LHCN-M2 (cell line): ENCODE measurements at places on chromosomes 16 and 17.
A peak's percentile ranks its signal among the peaks of the same experiment; 100 is the strongest.

- DNase-seq = no peak
These were observed 15.7 kb upstream of the CBX8 start for GRCh38 chr17:79812353-79813258.

- DNase-seq = no peak
These were observed 537 bp downstream of the PALB2 start for GRCh38 chr16:23640615-23640930.

- DNase-seq = peak; percentile 9
These were observed 166.3 kb downstream of the SLC39A11 start for GRCh38 chr17:72926171-72926570.

GRCh38 chr16:6484081-6484480 is 848.6 kb upstream of the RBFOX1 start:
- no peak for DNase-seq

GRCh38 chr17:49887086-49887743 is 39.3 kb upstream of the TAC4 start:
- no peak for DNase-seq
